ENCODE measurements at places on chromosomes 6 and 20.

DNA sequence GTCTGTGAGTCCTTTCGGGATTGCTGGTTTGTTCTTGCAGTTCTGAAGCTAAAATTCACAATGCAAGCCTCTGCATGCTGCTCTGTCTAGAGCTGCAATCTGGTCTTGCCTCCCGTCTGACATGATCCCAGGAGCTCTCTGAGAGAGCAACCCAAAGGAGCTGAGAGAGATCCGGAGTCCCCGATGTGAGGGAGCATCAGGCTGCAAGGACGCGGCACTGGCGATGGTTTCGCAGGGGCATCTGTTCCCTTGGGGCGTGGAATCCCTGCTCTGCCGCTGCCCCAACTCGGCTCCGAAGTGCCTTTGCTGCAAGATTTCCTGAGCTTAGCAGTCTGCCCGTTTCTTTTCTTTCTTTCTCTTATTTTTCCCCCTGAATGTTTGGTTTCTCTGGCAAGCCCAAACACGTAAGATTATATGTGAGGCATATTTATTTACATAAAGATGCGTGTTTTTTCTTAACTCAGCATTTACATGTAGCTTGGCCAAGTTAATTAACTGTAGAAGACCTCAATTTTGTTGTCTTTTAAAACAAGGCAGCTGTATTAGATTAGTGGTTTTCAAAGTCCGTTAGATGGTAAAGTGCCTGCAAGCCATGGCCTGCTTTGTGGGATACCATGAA, 873.0 kb downstream of the KIF16B start:
- no peak for DNase-seq

GRCh38 chr20:41169162-41169690, 31.9 kb downstream of the PLCG1 start:
- DNase-seq: no peak

GRCh38 chr6:44007818-44008621, 119.2 kb downstream of the MRPL14 start:
- DNase-seq: no peak

DNA sequence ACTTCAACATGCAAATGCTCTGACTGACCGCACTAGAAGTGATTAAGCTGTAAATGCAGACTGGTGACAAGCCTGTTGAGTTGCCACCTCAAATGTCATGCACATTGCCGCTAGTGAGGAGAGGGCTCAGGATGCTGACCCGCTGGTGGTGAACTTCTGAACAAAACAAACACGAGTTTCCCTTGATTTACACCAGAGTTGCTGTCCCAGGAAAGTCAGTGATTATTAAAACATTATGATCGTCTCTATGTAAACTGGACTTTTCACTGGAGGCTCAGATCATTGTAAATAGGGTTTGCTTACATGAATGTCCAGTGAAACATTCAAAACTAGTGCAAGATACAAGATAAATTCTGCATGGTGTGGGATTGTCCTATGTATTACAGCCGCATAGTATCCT, 420.1 kb downstream of the PREX1 start:
- DNase-seq: no peak

GRCh38 chr6:115612796-115613479, 447.8 kb downstream of the FRK start:
- no peak for DNase-seq

GRCh38 chr6:138434925-138435324, 30.9 kb downstream of the HEBP2 start:
- DNase-seq: no peak

DNA sequence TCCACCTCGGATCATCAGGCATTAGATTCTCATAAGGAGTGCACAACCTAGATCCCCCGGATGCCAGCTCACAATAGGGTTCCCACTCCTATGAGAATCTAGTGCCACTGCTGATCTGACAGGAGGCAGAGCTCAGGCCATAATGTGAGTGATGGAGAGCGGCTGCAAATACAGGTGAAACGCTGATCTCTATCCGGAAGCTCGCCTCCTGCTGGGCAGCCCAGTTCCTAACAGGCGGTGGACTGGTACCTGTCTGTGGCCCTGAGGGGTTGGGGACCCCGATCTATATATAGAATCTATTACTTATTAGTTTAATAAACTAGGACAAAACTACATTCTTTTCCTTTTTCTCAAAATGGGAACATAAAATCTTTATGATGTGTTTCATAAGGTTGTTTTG, 741.9 kb downstream of the RFPL4B start:
- no peak for DNase-seq

- no peak for DNase-seq
Observed at GRCh38 chr6:138569970-138570724, 70.9 kb upstream of the NHSL1 start.

DNA sequence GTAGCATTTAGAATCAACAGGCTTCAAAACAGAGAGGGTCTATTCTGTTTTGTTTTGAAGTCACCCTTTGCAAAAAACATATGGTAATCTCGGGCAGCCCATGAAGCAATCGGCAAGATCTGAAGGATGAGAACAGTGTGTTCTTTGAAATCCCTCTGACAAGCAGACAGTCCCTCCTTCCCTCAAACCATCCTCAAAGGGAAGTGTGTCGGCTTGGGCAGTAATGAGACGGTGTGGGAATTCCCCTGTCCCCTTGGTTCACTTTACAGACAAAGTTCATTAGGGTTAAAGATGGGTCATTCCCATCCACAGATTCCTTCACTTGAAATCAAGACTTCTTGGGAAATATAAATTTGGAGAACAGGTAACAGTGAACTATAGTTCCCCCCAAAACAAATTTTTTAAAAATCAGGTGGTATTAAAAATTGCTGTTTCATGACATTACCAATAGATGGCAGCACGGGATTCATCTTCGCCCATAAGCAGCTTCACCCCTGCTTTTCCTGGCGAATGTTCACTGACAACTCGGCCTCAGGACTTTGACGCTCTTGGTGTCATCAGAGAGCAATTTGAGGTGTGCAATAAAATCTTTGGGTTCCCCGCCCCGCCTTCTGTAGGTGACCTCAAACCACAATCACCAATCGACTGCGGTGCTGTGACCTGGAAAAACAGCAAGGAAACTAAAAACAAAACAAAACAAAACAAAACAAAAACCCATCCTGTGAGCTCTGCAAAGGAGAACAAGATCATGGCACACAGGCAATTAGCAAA, 159.3 kb upstream of the TNFAIP3 start:
- DNase-seq: no peak
